EL (cell line): ENCODE measurements at places on chromosomes 4 and X.

DNA sequence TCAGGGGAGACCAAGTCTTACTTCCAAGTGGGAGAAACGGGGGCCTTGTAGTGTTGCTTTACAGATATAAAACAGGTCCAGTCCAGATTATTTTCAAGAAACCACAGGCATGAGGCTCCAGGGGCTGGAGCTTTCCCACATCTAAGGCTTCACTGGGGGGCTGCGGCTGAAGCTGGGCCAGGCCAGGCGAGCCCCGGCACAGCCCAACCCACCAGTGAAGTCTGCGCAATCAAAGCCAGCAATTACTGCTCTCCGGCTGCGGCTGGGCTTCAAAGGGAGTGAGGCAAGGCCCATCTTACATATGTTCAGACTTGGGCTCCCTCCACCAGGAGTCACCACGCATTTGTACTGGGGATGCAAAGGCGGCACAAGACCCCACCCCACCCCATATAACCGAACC is 61.7 kb downstream of the HADH start:
- no peak for DNase-seq

DNA sequence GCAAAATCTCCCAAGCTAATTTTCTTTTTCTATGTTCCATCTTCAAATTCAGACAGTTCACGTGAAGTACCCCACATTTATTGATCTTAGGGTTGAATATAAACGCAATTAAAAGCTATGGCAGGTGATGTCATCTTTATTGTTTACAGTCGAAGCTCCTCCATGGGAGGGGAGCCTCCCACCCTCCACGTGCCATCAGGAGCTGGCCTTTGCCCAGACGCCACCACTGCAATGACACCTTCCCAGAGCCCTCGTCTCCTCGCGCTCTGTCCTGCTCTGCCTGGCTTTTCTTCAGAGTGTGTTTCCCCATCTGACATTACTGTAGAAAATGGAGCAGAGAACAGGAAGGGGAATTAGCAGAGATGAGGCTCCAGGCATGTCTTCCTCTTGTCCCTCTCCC is 18.8 kb upstream of the CYP4V2 start:
- DNase-seq: no peak

- peak; percentile 85 for DNase-seq
Observed at GRCh38 chrX:23752740-23753415, 9.8 kb upstream of the ACOT9 start.

DNA sequence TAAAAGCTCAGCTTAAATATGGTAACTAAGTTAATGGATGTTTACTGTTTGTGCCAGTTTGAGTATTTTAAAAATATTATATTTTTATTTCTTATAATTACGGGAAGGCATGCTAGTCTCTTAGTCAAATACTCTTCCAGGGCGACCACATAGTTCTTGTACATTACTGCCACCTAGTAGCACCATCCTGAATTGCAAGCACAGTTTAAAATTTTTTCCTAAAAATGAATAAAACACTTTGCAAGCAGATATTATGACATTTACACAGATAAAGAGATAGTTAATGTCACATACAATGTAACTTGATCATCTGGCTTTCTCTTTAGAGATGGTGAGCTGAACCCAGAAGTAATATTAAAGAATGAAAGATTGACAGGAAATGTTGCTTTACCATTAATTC is 11.5 kb downstream of the NDP start:
- no peak for DNase-seq

GRCh38 chr4:7359400-7360062 is 75.2 kb downstream of the PSAPL1 start:
- DNase-seq: no peak
